ENCODE measurements at places on chromosomes 7 and 10.

GRCh38 chr7:512541-513311 is 6.9 kb downstream of the PDGFA start:
- no peak for DNase-seq

GRCh38 chr10:12360461-12360860 is 11.1 kb downstream of the CAMK1D start:
- DNase-seq = no peak

DNA sequence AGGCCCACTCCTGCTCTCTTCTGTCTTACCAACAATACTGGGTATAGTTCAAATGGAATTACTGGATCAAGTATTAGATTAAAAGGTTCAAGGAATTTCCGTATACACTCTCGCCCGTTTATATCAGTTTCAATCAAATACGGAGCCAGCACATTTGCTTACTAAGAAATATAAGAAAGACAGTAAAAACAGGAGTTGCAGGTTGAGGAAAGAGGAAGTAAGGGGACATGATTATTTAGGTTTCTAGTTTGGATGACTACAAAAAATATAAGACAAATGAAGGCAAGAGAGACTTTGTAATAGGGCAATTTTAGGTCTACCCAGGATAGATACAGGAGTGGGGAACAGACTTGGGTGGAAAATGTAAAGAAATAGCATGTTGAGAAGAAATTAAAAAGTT is 109.9 kb upstream of the ABI1 start:
- no peak for DNase-seq

GRCh38 chr7:44867073-44867995 is 18.0 kb downstream of the PURB start:
- DNase-seq = peak; percentile 61

DNA sequence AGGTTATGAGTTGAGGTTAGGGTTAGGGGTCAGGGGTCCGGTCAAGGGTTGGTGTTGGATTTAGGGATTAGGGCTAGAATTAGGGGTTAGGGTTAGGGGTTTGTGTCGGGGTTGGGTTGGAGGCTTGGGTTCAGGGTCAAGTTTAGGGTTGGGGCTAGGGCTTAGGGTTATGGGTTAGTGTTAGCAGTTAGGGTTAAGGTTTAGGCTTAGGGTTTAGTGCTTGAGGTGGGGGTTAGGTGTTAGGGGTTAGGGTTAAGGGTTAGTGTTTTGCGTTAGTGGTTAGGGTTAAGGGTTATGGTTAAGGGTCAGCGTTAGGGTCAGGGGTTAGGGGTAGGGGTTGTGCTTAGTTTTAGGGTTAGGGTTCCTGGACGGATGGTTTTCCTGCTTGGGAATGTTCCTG is 1.7 kb upstream of the SYCE1 start:
- DNase-seq = no peak

DNA sequence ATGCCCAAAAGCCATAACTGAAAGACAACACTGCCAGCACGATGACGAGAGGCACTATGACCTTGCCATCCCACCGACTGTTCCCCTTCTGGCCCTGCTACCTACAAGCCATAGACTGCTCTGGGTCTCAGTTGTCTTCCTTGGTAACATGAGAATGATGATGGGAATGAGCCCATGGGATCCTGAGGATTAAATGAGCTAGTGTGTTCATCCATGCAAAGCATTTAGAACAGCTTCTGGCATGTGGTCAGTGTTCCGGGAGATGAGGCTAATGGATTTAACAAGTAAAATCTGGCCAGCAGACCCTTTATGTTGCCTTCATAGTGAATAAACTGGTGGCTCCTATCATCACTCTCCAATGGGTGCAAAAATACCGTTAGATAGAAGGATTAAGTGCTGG is 62.4 kb upstream of the WDR11 start:
- DNase-seq = no peak

GRCh38 chr10:91614225-91614624 is 18.6 kb downstream of the PPP1R3C start:
- DNase-seq = peak; percentile 95

GRCh38 chr7:92747041-92747835 is 89.1 kb downstream of the CDK6 start:
- no peak for DNase-seq

- no peak for DNase-seq
These were observed 121.3 kb downstream of the MYL10 start for GRCh38 chr7:101507791-101508252.

DNA sequence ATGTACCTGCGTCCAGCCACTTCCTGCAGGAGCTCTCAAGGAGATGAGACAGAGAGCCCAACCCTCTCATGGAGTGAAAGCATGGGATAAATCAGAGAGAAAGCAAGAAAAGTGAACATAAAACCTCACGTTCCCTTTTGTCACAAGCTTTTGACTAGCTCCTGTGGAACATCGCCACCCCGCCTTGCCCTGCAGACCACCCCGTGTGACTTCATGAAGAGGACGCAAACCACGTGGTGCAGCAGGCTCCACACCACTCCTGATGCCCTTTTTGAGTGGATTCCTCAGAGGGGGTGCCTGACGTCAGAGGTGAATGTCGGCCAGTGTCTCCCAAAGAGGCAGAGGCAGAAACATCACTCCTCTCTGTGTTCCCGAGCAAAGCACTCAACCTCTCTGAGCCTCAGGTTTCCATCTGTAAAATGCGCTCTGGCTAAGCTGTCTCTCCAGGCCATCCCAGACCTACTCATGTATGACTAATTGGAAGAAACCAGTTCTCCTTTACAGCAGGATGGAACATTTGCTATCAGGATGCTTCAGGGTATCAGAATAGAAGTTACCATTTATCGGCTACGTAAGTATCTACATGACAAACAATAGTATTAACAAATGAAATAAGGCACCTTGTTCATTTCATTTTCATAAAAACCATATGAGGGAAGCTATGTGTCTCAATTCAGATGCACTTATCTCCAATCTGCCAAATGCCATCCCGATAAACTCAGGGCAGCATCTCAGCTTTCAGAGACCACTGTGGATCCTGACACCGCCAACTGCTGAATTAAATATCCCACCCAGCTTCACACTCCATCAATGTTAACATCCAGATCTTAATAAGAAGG is 5.3 kb downstream of the ZNF488 start:
- DNase-seq = no peak

DNA sequence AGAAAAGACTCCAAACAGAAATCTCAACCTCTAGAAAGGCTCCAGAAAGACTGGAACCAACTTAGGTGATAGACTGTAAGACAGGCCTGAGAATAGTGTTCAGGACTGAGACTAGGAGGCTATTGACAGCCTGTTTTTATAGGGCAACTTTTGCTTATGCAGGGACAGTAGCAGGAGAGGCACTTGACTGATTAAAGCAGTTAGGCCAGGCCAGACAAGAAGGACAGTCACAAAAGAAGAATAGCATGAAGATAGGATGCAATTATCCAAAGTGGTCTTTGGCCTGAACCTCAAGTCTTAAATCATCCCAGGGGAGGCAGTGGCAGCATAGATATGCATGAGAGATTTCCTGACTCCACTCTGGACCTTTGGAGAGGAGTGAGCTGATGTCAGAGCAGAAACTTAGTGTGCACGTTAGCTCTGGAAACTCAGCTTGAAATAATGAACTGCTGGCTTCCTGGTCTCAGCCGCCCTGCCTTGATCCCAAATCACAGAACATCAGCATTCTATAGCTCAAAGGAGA is 290.6 kb downstream of the SORCS3 start:
- no peak for DNase-seq

- DNase-seq = no peak
These were observed 275.0 kb downstream of the PTEN start for GRCh38 chr10:88138319-88138848.

DNA sequence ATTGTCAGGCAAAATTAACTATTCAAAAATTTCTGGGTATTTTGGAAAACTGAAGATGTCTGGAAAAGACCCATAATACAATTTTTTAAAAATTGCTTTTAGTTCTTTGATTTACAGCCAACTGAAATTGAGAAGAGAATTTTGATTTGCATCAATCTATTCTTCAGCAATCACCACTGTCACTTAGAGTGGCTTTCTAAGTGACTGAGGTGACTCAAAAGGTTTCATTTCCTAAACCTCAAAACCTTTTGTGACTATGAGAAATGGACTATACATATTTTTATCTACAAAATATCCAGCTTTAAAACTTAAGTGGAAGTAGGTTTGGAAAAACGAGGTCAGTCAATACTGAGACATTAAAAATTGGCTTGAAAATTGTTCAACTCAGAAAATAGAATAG is 60.0 kb downstream of the ENO4 start:
- no peak for DNase-seq

DNA sequence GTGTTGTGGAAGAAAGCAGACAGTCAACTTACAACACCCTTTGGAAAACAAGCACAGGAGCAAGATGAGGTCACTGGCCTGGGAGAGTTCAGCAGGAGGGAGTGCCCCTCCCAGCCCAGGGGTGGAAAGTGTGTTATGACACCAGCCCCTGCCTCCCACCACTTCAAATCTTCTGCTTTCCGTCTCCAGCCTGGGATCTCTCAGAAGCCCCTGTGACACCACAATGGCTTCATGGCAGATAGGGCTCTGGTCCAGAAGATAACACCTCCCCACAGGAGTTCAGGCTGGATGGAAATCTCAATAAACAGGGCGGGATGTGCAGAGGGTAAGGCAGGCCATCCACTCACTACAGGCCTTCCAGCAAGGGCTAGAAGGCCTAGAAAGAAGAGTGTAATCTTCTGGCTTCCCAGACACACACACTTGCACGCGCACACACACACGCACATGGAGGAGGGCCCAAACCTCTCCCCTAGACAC is 48.7 kb upstream of the ZMIZ1 start:
- peak; percentile 35 for DNase-seq

- peak; percentile 13 for DNase-seq
These were observed 103.2 kb upstream of the TMEM106B start for GRCh38 chr7:12107841-12108254.

- no peak for DNase-seq
These were observed 13.2 kb downstream of the OSBPL3 start for GRCh38 chr7:24966802-24967201.

- no peak for DNase-seq
These were observed 552.2 kb upstream of the ANKRD30A start for GRCh38 chr10:36573246-36573645.
